ENCODE measurements at places on chromosomes 5 and 9. TPM values are rescaled to one million over a fixed set of nuclear protein-coding genes. Genes with fewer than 3 reads are reported as not detected.
A peak's percentile ranks its signal among the peaks of the same experiment; 100 is the strongest.

DNA sequence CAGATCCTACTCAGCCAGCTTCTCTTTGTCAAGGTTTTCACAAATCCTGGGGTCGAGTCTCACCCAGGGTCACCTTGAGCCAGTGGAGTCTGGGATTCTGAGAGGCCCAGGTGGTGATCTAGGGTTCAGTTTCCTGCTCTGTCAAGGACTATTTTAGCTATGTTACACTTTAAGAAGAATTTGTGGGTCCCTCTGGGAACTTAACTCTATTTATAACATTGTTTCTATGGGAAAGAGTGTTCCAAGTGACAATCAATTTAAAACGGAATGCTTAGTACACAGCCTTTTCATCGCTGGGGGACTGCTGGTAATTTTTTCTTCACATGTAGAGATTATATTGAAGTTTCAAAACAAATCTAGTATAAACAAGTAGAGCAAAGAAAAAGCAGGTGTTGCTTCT, 26.9 kb upstream of the TMEM252 start:
- no peak for DNase-seq

- no peak for DNase-seq
These were observed at the start of gene SEMA6A for GRCh38 chr5:116574367-116575325. Gene SEMA6A (minus strand): TSS chr5:116574823. CDS start chr5:116504944, 69,879 bp downstream.

Gene ATOSB
- 11.5 TPM for total RNA-seq

- no peak for DNase-seq
These were observed 65.3 kb downstream of the CDO1 start for GRCh38 chr5:115751176-115751575.

Gene PCDHB12
- 2.5 TPM for total RNA-seq

Gene PRDM9
- total RNA-seq, result not detected

Gene TOMM5
- 70.7 TPM for total RNA-seq

DNA sequence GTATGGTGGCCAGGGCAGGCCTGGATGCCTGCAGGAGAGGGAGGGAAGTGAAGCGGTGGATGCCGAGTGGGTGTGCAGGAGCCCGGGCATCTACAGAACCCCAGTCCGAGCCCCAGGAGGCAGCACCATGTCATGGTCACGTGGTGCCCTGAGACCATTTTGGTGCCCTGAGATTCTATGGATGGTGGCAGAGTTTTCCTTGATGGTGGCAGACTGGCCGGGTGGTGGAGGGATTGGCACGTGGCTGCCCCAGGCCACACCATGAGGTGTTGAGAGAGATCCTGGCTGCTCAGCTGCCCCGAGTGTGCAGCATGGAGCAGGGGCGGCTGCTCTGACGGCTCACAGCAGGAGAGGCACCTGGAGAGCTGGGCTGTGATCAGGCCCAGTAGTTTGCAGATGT, 52.3 kb downstream of the SYK start:
- peak; percentile 69 for DNase-seq
